Left lung (tissue), 14 donors: ENCODE measurements at places on chromosomes 3 and 15. TPM values are rescaled to one million over a fixed set of nuclear protein-coding genes. Genes with fewer than 3 reads are reported as not detected.
A peak's percentile ranks its signal among the peaks of the same experiment; 100 is the strongest.

DNA sequence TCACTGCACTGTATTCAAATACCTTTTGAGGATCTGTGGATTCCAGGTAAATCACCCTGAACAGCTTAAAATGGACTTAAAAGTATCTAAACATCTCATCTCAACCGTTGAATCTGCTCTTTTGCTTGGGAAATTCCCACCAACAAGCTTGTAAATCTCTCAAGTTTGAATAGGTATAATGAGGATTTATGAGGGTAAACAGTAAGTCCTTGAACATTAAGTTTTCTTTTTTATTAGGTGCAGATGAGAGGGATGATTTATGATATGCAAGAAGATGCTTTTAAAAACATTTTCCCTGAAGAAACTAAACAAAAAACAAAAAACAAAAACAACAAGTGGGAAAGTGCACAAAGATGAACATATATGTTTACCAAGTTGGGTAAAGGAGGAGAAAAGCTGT lies 290.6 kb downstream of the ROBO1 start:
- H3K4me1 ChIP-seq: no peaks in the 10 kb centered on the region
- no peak overlapping the region for H3K27ac ChIP-seq
- no peak overlapping the region for H3K4me3 ChIP-seq
- H3K36me3 ChIP-seq: no peaks in the 10 kb centered on the region

DNA sequence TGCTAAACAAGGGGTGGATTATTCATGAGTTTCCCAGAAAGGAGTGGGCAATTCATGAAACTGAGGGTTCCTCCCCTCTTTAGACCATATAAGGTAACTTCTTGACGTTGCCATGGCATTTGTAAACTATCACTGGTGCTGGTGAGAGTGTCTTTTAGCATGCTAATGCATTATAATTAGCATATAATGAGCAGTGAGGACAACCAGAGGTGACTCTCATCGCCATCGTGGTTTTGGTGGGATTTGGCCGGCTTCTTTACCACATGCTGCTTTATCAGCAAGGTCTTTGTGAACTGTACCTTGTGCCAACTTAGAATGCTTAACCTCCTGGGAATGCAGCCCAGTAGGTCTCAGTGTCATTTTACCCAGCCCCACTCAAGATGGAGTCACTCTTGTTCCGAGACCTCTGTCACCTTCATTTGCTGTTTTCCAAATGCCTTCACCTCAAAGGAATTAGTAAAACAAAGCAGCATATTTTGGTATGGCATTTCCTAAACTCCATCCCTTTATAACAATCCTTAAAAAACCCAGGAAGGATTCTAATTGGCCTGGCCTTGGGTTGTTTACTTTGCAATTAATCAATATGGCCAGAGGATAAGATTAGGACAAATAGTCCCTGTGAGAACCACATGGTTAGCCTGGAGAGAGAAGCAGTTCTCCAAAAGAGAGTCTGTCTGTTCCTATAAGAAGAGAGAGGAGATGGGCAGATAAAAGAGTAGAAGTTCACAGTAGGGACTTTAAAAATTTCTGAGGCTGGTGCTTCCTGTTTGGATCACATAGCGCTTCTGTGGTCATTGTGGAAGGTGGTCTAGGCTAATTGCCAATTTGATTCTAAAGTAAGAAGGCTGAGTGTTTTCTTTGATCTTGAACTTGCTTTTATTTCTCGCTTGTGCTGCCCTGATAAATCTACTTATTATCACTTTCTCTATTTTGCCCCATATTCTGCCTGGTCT lies 155.2 kb upstream of the EOMES start:
- H3K36me3 ChIP-seq: no peaks in the 10 kb centered on the region
- H3K4me1 ChIP-seq: no peaks in the 10 kb centered on the region
- H3K27me3 ChIP-seq: no peaks in the 10 kb centered on the region

GRCh38 chr3:155252021-155252420 lies 41.5 kb downstream of the STRIT1 start:
- H3K4me1 ChIP-seq: no peaks in the 10 kb centered on the region
- no peaks in the 10 kb centered on the region for H3K27me3 ChIP-seq
- no peaks in the 10 kb centered on the region for H3K36me3 ChIP-seq
- H3K4me3 ChIP-seq: no peak overlapping the region

DNA sequence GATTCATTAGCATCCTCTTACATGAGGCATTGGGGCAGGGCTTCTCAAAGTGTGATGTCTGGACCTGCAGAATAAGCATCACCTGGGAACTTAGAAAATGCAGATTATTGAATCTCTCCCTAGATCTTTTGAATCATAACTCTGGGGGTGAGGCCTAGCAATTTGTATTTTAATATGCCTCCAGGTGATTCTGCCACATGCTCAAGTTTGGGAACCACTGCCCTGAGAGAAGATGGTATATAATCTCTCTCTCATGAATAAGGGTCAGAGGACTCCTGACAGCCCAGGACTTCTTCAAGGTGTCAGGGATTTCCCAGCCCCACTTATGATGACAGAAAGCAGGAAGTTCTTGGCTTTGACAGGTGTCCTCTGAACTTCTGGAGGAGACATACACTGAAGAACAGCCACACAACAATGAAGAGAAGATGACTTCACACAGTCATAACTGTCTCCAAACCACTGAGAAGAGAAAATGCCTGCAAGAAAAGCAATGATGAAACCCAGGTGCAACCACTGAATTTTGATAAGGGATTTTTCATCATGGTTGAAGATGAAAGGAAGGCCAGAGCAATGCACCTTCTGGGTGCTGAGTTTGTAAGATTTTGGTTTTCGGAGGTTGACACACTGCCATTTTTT lies 211.9 kb upstream of the MRPL3 start:
- no peak overlapping the region for H3K4me3 ChIP-seq
- no peak overlapping the region for H3K27ac ChIP-seq
- no peaks in the 10 kb centered on the region for H3K27me3 ChIP-seq

DNA sequence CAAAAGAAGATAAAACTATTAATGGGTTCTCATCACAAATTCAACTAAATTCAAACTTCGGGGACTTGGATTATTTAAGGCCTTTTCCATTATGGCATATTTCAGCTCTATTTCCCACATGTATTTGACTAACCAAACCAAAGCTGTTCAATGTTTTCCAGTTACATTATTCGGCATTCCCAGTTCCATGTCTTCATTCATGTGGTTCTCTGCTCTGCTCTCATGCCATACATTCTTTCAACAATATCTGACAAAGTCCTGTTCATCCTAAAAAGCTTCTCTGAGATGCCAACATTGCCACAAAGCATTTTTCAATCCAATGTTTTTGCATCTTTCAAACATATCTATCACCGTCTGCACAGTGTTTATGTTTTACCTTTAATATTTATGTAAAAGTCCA lies 141.4 kb downstream of the GREM1 start:
- H3K4me3 ChIP-seq: no peak overlapping the region
- peaks cover 3% of the 10 kb centered on the region for H3K4me1 ChIP-seq
- no peak for DNase-seq
- no peaks in the 10 kb centered on the region for H3K36me3 ChIP-seq
- H3K27ac ChIP-seq: no peak overlapping the region
- H3K27me3 ChIP-seq: no peaks in the 10 kb centered on the region

- no peaks in the 10 kb centered on the region for H3K4me1 ChIP-seq
- peaks cover 69% of the 10 kb centered on the region for H3K36me3 ChIP-seq
- H3K4me3 ChIP-seq: no peak overlapping the region
- H3K27me3 ChIP-seq: no peaks in the 10 kb centered on the region
- H3K27ac ChIP-seq: no peak overlapping the region
- no peak for DNase-seq
Measured at GRCh38 chr3:49054344-49054862, 25.2 kb upstream of the IMPDH2 start.

DNA sequence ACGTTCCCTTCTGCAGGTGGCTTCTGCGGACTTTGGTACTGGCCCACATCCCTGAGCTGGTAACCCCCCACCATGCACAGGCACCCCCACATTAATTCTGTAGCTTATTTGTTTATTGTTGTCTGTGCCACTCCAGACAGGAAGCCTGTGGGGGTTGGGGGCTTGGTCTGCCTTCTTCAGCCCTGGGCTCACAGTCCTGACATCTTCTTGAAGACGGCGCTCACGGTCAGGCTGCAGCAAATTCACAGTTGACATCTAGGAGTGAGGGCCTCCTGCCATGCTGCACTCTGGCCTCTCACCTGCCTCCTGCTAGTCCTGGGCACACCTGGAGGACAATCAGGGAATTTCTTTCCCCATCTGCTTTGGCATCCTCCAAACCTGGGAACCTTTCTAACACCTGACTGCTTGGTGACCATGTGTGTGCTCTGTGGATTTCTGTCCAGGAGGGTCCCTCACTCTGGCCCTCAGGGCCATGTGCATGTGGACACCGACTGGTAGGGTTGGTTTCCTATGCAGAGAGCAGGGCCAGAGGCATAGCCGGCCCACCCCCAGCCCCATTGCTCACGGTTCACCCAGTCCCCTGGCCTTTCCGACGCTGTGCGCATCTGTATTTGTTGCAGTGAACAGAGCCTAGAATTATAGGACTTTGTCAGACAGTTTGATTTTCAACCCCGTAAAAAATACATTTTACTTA lies 68.8 kb downstream of the APBA2 start:
- no peak overlapping the region for H3K27ac ChIP-seq
- no peak for DNase-seq
- H3K36me3 ChIP-seq: no peaks in the 10 kb centered on the region
- H3K4me1 ChIP-seq: no peaks in the 10 kb centered on the region

GRCh38 chr3:156705761-156706616 lies 31.6 kb downstream of the TIPARP start:
- DNase-seq: no peak
- H3K27ac ChIP-seq: peak overlapping the region; percentile 15
- H3K27me3 ChIP-seq: no peaks in the 10 kb centered on the region
- peaks cover 46% of the 10 kb centered on the region for H3K4me1 ChIP-seq
- no peak overlapping the region for H3K4me3 ChIP-seq

DNA sequence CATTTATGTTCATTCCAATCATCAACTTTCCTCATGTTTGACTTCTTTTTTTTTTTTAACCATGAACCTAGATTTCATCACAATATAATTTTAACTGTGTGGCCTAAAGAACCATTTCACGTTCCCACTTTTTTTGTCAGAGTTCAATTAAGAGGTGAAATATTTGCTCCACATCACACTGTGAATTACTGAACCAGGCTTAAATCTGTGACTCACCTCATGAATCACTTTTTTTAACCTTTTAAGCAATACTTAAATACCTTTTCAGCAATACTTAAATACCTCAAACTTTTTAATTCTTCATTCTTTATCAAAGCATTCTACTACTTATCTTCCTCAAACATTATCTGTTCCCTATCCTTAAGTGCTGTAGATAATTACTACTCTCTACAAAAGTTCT lies 137.6 kb downstream of the SI start:
- no peaks in the 10 kb centered on the region for H3K27me3 ChIP-seq
- no peak overlapping the region for H3K27ac ChIP-seq
- no peaks in the 10 kb centered on the region for H3K36me3 ChIP-seq
- no peak for DNase-seq
- no peak overlapping the region for H3K4me3 ChIP-seq

- no peak overlapping the region for H3K27ac ChIP-seq
- no peaks in the 10 kb centered on the region for H3K36me3 ChIP-seq
- no peaks in the 10 kb centered on the region for H3K27me3 ChIP-seq
- no peak for DNase-seq
Measured at GRCh38 chr3:169213956-169214355, 449.6 kb downstream of the MECOM start.

- no peak overlapping the region for H3K4me3 ChIP-seq
- DNase-seq: no peak
- H3K4me1 ChIP-seq: peaks cover 32% of the 10 kb centered on the region
- no peaks in the 10 kb centered on the region for H3K36me3 ChIP-seq
Measured at GRCh38 chr3:183641882-183642281, 6.5 kb downstream of the KLHL24 start.

DNA sequence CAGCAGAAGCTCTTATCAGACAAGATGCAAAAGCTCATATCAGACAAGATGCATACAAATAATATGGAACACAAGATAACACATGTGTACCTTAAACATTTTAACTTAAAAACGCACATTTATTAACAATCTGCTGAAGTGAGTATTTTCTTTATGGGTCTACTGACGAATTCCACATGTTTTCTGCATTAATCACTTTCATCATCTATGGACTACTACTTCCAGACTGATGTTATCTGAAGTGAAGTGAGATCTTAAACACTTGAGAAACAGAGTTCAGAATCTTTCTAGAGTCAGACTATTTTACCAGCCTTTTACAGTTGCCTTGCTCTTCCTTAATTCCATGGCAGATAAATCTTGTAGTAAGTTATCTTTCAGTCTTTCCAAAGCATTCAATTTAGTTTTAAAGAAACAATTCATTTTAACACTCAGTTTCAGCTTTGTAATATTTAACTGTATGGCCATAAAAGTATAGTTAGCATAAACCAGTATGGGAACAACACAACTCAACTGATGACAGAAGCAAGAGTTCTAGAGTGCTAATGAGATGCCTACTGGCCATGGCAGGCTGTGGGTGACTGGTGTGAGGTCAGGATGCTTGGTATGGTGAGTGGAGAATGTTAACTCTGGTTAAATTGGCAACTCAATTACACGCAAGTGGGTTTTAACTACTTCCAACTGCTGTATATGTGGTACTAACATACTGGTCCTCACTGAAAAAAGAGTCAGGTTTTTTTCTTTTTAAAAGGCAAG lies 9.8 kb downstream of the CMTM6 start:
- DNase-seq: no peak
- peaks cover 10% of the 10 kb centered on the region for H3K4me1 ChIP-seq
- no peaks in the 10 kb centered on the region for H3K27me3 ChIP-seq

- H3K4me3 ChIP-seq: no peak overlapping the region
- H3K27ac ChIP-seq: no peak overlapping the region
- DNase-seq: no peak
Measured at GRCh38 chr15:25136119-25136518, 181.3 kb downstream of the SNRPN start.

- H3K27ac ChIP-seq: no peak overlapping the region
- H3K27me3 ChIP-seq: no peaks in the 10 kb centered on the region
- H3K4me3 ChIP-seq: no peak overlapping the region
- H3K36me3 ChIP-seq: peaks cover 85% of the 10 kb centered on the region
Measured at GRCh38 chr15:50613600-50613999, 67.1 kb upstream of the USP50 start.

- DNase-seq: no peak
- no peaks in the 10 kb centered on the region for H3K36me3 ChIP-seq
- H3K27me3 ChIP-seq: no peaks in the 10 kb centered on the region
- H3K4me3 ChIP-seq: no peak overlapping the region
Measured at GRCh38 chr15:47791161-47791560, 73.9 kb downstream of the SEMA6D start.

- DNase-seq: no peak
- no peaks in the 10 kb centered on the region for H3K36me3 ChIP-seq
- H3K4me3 ChIP-seq: no peak overlapping the region
- no peaks in the 10 kb centered on the region for H3K4me1 ChIP-seq
- H3K27me3 ChIP-seq: no peaks in the 10 kb centered on the region
Measured at GRCh38 chr3:126018995-126019394, 50.0 kb downstream of the ROPN1B start.

IMPG2 gene
- 0.66 TPM for polyA plus RNA-seq

MORC1 gene
- polyA plus RNA-seq: not detected

ST3GAL6 gene
- 18.5 TPM for polyA plus RNA-seq

SUMF1 gene
- 37.5 TPM for polyA plus RNA-seq
